Cerebellum (tissue), 4 donors: ENCODE measurements at places on chromosomes 7 and 10. TPM values are rescaled to one million over a fixed set of nuclear protein-coding genes. Genes with fewer than 3 reads are reported as not detected.

DNA sequence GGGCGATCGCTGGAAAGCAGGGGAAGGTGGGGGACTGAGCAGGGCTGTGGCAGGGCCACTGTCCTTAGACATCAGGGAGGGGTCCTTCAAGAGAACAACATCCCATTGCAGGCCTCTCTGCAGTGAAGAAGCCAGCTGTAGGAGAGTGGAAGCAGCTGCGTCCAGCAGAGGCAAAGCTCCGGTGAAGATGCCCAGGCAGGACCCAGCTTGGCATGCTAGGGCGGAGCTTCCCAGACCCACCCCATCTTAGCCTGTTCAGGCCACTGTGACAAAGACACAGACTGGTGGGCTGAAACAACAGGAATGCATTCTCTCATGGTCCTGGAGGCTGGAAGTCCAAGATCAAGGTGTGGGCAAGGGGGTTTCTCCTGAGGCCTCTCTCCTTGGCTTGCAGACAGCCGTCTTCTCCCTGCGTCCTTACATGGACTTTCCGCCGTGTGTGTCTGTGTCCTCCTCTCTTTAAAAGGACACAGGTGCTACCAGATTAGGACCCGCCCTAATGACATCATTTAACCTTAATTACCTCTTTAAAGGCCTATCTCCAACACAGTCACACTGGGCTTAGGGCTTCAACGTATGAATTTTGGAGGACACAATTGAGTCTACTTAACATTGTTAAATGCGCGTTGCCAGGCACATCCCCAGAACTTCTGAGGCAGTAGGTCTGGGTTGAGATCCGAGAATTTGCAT, 178.1 kb upstream of the GRB10 start:
- no peak for DNase-seq

GRCh38 chr10:100053686-100054460, 27.8 kb downstream of the CPN1 start:
- no peak for DNase-seq

GRCh38 chr10:54133203-54133602, 667.8 kb downstream of the PCDH15 start:
- DNase-seq, result no peak

SPDYE5 gene
- not detected for total RNA-seq

GPER1 gene
- 0.73 TPM for total RNA-seq
